Small intestine (tissue), 16 donors: ENCODE measurements at places on chromosomes 5 and 9.
A peak's percentile ranks its signal among the peaks of the same experiment; 100 is the strongest.

GRCh38 chr9:83208065-83208850 is 145.3 kb upstream of the RASEF start:
- peak; percentile 27 for DNase-seq

DNA sequence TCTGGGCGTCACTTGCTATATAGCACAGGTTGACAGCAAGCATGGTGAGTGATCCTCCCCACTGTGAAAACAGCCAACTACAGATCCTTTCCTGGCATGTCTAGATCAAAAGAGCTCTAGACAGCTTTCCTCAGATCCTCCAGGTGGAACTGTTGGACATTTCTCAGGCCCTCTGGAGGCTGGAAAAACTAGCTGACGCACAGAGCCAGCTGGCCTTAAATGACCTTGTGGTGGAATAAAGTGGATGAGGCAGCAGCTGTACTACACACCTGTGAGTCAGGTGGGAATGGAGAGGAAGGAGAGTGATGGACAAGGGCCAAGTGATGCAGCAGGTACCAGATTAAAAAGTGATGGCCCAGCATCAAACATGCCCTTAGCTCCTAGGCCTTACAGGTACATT is 172.7 kb downstream of the TRIM32 start:
- peak; percentile 19 for DNase-seq

DNA sequence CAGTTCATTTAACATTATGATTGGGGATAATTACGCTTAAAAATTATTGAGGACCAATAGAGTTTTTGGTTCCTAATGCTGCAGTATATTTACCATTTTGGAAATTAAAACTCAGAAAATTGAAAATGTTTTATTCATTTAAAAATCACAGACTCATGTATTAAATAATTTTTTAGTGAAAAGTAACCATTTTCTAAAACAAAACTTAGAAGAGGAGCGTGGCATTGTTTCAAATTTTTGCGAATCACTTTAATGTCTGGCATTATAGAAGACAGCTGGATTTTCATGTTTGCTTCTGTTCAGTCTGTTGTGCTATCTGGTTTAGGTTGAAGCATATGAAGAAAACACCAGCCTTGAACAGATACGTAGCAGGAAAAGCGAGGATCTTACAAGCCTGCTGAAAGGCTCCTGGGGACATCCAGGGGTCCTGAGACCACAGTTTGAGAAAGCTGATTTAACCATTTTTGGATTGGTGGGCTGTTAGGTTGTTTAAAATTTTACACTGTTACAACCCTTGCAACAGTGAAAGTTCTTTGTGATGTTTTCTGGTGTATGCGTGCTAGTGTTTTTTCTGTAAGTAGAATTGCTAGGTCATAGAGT is 1.6 kb downstream of the ZFYVE16 start:
- DNase-seq = peak; percentile 15

DNA sequence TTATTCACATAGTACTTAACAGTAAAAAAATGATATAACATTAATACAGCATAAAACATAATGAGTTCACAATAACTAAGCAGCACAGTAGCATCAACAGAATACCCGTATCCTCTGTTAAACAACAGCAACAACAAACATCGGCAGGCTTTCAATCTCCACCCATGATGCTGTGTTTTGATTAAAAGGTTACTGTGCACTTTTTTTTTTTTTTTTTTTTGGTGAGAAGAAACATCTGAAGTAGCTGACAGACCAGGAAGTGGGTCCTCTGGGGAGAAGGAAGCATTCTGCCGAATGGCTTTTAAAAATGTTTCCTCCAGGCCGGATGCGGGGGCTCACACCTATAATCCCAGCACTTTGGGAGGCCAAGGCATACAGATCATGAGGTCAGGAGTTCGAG is 282.3 kb downstream of the EPB41L4A start:
- DNase-seq = no peak

DNA sequence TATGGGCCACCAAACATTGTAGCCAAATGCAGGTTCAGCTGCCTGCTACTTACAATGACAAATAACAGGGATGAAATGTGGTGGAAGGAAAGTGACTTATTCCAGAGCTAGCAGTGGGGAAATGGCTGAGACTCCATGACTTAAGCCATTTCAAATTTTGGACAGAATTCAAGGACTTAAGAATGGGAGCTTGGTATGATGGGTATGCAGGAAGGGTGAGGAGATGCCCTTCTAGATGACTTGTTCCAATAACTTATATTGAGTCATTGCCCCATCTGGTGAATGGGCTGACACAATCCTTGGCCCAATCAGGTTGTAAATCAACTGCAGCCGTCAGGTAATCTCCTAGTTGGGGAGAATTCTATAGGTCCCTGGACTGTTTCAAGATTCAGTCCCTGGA is 230.7 kb upstream of the SGCD start:
- no peak for DNase-seq

- no peak for DNase-seq
Observed at GRCh38 chr5:38535845-38536244, 20.6 kb downstream of the LIFR start.

- no peak for DNase-seq
Observed at GRCh38 chr5:150241298-150242160, 48.0 kb downstream of the CAMK2A start.

GRCh38 chr5:25327172-25327571 is 682.4 kb upstream of the CDH10 start:
- DNase-seq = no peak

- DNase-seq = no peak
Observed at GRCh38 chr5:99553211-99553810, 624.5 kb upstream of the CHD1 start.

GRCh38 chr5:83922699-83923098 is 202.0 kb upstream of the HAPLN1 start:
- DNase-seq = no peak

GRCh38 chr5:168288349-168289245 is 2.8 kb upstream of the WWC1 start:
- peak; percentile 97 for DNase-seq

DNA sequence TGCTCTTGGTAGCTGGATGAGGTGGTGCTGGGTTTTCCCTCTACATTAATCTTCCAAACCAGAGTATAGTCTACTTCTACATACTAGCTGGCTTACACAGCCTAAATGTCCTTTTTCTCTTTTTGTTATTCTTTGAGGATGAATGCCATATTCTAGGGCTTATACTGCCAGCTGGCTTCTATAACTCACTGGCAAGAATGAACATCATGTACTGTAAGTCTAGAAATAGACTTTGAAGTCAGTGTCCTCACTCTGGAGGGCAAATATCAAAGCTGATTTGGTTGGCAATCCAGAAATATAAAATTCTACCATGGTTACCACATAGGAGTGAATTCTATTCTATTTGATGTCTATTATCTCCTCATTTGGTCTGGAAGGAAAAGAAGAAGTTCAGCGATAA is 251.7 kb upstream of the TYRP1 start:
- no peak for DNase-seq

DNA sequence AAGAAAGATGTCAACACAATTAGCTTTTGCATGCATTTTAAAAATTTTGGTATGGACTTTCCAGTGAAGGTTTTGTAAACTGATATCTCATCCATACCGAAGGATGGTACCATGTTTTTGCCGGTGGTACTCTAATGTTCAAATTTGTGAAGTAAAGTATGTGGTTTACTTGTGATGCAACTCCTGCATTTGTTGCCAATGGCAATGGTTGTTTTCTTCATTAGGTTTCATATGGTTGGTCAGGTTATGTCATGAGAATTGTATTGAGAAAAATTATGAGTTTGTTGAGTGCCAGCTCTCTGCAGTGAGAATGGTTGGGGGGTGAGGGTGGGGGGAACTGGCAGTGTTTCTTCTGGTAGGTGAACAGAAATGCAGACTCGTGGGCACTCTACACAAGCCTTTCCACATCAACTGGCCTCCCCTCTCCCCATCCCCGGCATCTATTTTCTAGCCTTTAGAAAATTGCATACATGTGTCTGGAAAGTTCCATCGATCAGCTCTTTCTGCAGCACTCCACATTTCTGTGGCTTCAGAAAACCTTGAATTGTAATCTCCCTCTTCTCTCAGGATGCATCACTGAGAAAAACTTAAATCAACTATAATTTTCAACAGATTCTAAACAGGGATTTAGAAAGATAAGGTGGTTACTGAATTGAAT is 107.7 kb downstream of the PDE4D start:
- DNase-seq = no peak

DNA sequence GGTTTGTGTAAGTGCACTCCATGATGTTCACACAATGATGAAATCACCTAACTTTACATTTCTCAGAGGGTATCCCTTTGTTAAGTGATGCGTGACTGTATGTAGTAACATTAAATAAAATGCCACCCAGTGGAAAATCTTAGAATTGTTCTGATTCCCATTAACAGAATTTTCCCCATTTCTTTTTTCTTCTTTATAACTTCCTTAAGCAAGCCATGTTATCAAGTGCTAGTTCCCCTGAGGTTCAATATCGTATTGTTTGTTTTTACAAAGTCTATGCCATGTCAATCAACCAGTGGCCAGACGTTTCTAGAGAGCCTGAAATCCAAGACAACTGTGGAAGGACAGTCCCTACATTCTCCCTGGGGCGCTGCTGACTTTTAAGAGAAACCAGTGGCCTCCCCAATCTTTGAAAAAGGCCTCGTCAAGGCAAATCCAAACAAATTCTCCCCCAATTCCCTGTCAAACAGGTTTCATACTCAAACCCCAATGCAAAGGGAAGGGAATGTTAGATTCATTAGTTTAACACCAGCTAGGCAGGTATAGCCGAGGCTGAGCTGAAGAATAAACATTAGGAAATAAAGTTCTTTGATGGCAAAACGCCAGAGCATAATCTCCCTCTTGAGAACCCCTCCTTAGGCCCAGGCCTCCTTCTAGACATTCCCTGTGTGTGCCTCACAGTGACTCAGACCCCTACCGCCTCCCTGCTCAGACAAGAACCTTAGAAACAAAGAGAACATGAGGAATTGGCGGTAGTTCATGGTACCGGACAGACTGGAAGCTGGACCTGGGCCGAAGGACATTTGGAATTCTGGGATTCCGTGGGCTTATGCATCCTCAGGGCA is 198.7 kb downstream of the GNA14 start:
- no peak for DNase-seq

DNA sequence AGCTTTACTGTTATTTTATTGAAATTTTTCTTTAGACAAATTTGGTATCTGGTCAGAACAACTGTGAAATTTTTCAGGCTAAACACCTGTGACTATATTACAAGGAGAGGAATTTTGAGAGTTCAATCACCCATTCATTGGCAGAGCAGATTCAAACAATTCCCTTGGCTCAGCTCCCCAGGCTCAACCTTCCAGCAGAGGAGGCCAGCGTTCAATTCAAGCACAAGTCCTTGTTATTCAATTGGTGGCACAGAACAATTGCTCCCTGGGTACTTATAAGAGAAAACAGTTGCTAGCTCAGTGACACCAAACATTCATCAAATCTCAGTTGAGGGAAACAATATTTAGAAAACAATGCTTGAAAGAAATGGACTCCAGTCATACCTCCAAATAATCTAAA is 83.3 kb downstream of the SUSD1 start:
- DNase-seq = no peak

DNA sequence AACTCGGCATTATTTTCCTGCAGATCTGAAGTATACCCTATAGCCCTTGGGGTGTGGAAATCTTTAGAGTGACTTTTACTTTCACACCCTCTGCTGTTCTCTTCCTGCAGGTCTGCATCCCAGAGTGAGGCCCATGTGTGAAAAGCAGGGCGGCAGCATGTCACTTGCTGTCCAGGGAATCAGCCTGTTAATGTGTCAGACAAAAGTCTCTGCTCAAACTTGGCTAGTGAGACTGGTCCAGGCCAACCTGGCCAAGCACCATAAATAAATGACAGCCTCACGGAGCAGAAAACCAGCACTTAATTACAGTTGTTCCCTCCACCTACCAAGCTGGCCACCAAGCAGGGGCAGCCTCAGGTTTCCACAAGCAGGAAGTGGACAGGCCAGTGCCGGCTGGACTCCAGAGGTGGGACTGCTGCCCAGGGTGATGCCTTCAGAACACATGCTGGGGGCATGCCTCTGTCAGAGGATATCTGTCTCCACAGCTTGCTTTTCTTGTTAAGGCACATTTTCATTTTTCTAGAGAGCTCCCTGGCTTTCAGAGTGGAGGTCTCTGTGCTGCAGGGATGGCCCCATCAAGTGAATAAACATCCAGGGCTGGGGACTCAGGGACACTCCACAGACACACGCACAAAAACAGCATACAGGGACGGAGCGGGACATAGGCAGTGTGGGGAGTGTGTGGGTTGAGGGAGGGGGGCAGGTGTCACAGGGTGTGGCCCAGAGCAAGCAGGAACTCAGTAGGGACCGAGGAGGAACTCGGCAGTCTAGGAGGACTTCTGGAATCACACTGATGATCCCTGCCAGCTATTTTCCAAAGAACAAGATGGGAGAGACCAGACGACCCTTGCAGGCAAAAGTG is 243.8 kb upstream of the IRX1 start:
- no peak for DNase-seq
